NCI-H524 treated with DMSO at 0.1 percent for 48 hours (cell line): ENCODE measurements at places on chromosomes 13 and 19.

DNA sequence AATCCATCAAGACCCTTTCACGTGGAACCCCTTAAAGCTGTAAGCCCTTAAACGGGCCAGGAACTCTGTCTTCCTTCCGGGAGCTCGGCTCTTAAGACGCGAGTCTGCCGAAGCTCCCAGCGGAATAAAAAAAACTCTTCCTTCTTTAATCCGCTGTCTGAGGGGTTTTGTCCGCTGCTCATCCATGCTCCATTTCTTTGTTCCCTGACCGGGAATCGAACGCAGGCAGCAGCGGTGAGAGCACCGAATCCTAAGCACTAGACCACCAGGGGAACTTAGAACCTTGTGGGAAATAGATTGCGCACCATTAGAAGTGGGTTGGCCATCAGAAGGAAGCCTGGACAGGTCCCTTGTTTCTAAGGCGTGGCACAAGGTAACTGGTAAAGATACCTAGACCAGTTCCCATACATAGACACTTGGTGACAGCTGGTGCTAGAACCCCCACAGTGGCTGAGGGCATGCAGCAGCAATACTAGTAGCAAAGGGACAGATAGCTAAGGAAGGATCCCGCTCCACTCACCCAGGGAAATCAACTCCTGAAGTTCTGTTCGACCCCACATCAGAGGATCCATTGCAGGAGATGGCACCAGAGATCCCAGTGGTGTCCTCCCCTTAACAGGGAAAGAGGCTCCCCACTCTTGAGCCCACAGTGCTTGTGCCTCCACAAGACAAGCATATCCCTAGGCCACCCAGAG lies 1.5 kb upstream of the RGCC start:
- no peak for DNase-seq

DNA sequence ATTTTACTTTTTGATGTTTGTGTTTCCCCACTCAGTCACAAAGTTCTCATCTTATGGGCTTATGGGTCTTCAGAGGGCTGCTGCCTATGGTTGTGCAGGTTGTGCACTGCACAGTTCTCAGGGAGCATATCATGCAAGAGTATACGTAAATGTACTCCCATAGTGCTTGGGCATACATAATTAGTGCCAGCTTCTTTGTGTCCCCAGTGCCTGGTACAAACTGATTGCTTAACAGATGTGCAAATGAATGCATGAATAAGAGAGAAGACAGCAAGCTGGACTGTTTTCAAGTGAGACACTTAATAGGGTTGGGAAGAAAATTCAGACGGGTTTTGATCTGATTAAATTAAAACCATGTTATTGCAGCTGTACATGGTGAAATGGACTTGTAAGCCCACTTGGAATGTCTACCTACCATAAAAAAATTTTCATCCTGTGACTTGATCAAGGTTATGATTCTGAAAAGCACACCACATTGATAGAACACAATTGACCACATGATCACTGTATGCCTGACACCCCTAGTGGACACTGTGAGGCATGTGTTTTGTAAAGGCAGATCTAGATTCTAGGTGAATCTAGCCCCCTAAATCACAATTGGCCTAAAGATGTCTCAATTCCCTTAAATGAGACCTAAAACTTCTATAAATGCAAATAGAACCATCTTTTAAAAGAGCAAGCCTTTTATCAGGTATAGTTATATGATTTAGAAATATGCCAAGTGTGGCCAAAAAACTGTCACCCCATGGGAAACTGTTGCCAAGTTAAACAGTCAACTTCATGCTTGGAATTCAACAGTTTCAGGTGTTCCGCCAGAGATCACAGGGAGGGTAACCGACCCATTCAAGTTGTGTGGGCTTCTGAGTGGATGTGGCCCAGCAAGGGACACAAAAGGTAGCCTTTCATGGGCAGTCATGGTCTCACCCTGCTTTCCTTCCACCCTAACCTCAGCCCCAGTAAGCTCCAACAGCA lies 27.9 kb downstream of the FAM124A start:
- DNase-seq, result no peak

DNA sequence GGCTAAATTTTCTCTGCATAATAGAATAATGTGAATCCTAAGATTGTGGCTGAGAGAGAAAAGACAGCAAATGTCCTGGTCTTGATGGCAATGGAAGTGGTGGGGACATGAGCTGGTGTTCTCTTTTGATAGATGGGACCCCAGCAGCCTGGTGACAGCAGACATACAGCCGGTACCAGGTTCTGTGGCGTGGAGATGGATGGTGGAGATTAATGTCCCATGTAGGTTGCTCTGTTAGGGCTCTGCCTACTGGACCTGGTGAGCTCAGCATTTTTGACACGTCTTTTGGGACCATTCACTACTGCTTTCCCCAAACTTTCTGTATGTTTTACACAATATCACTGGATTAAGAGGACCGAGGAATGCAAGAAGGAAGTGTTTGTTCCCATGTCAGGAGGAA lies 8.2 kb upstream of the SIGLEC14 start:
- no peak for DNase-seq

DNA sequence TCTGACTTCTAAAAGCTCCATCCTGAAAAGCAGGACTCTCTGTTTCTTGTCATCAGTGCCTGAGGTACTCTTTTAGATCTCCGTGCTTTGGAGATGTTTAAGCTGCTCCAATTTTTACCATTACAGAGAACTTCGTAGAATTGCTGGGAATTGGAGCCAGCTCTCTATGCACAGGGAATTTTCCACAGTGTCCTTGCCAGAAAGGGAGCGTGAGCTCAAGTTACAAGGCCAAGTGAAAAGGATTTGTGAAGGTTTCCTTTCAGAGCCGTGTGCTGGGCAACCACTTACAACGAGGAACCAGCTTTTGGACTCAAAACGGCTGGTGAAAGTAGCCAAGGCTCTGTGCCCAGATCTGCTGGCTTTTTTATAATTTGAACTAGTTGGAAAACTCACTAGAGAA lies 82.6 kb downstream of the NUFIP1 start:
- DNase-seq, result no peak

DNA sequence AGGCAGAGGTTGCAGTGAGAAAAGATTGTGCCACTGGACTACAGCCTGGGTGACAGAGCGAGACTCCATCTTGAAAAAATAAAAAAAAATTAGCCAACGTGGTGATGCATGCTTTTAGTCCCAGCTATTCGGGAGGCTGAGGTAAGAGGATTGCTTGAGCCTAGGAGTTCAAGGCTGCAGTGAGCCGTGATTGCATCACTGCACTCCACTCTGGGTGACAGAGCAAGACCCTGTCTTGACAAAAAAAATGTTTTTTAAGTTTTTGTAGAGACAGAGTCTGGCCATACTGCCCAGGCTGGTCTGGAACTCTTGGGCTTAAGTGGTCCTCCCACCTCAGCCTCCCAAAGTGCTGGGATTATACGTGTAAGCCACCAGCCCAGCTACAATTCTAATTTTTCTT lies 22.4 kb upstream of the LSM14A start:
- no peak for DNase-seq

DNA sequence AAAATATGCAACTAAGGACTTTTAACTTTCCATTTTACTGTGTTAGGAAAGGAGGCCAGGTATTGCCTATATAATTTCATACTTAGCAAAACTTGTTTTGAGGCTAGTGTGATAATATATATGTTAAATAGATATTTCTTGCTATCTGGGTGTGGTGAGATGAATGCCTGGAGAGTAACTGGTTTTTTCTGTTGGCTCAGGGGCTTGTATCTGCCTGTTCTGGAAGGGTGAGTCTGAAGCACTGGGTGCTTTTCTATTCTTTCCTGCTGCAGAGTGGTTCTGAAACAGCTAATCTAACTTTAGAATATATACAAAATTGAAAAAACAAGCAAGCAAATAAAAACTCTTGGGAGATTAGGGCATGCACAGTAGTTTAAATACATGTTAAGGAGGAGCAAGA lies 64.6 kb upstream of the MYCBP2 start:
- no peak for DNase-seq

GRCh38 chr19:50820549-50821247 lies 2.9 kb downstream of the KLK1 start:
- no peak for DNase-seq

GRCh38 chr13:48783181-48783630 lies 129.5 kb downstream of the CYSLTR2 start:
- DNase-seq, result no peak

GRCh38 chr19:48543121-48543710 lies 8.8 kb upstream of the SULT2B1 start:
- no peak for DNase-seq

GRCh38 chr13:39144941-39145533 lies 106.8 kb downstream of the NHLRC3 start:
- DNase-seq, result no peak

- DNase-seq, result no peak
These were observed 258.5 kb downstream of the COG6 start for GRCh38 chr13:39913928-39914327.

- no peak for DNase-seq
These were observed 16.2 kb downstream of the UNC13A start for GRCh38 chr19:17671906-17672305.

- no peak for DNase-seq
These were observed 347.2 kb upstream of the ARGLU1 start for GRCh38 chr13:106915146-106915545.

- no peak for DNase-seq
These were observed 79.9 kb downstream of the STK24 start for GRCh38 chr13:98496966-98497365.

- DNase-seq, result no peak
These were observed 93.3 kb upstream of the UBL3 start for GRCh38 chr13:29943686-29944085.

- no peak for DNase-seq
These were observed 9.5 kb upstream of the WTIP start for GRCh38 chr19:34471906-34472700.

DNA sequence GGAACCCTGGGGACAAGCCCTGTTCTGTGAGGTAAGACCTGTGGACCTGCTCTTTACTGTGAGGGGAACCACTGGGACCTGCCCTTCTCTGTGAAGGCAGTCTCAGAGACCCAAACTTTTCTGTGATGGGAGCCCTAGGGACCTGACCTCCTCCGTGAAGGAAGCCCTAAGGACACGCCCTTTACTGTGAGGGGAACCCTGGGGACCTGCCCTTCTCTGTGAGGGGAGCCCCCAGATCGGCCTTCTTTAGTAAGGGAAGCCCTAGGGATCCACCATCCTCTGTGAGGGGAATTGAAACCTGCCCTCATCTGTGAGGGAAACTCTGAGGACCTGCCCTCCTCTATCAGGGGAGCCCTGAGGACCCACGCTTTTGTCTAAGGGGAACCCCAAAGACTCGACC lies 343.5 kb downstream of the UQCRFS1 start:
- no peak for DNase-seq

DNA sequence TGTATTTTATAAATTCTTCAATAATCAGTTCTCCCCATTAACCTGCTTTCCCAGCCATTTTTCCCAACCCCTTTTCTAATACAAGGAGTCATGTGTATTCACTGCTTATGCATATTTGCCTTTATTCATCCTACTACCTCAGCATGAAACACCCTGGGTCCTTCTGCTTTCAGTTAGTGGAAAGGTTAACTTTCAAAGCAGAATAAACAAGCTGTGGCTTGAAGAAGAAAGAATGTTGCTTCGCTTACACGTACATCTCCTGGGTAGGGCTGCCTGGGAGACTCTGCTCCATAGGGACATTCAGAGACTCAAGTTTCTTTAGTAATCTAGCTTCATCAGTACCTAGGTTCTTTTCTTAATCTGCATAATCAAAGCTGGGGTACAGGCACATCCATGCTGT lies 567.8 kb upstream of the SLC10A2 start:
- DNase-seq, result no peak

DNA sequence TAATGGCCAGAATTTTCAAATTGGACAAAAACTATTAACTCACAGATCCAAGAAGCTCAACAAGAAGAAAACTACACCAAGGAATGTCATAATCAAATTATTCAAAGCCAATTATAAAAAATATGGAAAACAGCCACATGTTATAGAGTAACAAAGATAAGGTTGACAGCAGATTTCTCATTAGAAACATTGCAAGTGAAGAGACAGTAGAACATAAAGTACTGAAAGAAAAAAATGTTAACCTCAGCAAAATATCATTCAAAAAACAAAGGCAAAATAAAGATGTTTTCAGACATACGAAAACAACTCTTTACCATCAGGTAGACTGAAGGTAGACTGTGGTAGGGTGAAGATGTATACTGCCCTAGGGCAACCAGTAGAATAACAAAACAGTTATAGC lies 83.4 kb downstream of the KCNRG start:
- no peak for DNase-seq

DNA sequence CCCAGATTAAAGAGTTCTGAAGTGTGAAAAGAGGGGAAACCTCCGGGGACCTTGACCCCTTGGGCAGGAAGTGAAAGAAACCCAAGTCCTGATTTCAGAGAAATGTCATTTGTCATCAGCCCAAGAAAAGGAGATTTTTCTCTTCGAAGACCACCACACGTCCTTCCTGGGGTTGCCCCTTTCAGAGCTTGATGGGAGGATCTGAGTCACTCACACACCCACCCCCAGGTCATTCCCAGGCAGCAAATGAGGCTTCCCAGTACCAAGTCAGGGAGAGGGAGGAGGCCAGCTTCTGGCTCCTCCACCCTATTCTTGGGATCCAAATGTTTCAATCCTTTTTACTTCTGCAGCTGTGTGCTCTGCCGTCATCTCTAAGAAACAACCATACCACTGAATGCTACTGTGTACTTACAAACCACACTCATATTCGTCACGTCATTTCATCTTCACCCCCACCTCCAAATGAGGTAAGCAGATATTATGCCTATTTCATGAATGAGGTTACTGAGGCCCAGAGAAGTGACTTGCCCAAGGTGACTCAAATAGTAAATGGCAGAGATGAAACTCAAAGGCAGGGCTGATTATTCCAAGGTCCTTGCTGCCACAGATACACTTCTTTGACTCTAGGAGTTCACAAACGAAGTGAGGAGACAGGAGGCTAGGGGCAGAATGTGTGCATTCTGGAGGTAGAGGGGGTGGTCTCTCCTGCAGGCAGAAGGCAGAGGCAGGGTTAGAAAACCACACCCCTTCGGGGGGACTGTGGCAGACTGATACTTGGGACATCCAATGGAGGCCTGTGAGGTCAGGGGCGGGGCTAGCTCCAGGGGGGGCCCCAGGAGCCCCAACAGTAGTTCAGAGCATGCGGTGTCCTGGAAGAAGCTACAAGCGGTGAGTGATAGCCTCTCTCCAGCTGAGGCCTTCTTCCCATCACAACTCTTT lies 5.0 kb upstream of the KMT2B start:
- no peak for DNase-seq

- no peak for DNase-seq
These were observed 46.9 kb downstream of the SOX1 start for GRCh38 chr13:112113851-112114250.

DNA sequence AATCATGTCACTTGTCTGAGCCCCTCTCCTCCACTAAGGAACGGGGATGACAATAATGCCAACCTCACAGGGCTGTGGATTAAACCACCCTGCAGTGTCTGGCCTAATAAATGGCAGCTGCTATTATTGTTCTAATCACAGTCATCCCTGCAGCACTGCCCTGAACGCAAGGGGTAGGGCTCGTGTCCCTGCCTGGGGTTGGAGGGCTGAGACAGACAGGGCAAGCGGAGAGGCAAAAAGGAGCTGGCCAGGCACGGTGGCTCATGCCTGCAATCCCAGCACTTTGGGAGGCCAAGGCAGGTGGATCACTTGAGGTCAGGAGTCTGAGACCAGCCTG lies 10.2 kb upstream of the KPTN start:
- no peak for DNase-seq
